ENCODE measurements at places on chromosomes 5 and 9. TPM values are rescaled to one million over a fixed set of nuclear protein-coding genes. Genes with fewer than 3 reads are reported as not detected.

GRCh38 chr9:89505911-89506310, 8.0 kb upstream of the SEMA4D start:
- peaks cover 5% of the 10 kb centered on the region for H3K27me3 ChIP-seq
- peaks cover 6% of the 10 kb centered on the region for H3K4me1 ChIP-seq
- H3K27ac ChIP-seq, result no peak overlapping the region
- no peak overlapping the region for H3K4me3 ChIP-seq
- DNase-seq, result no peak

CDH18 gene
- 17.8 TPM for total RNA-seq

DMRT2 gene
- total RNA-seq, result 18.8 TPM

DNA sequence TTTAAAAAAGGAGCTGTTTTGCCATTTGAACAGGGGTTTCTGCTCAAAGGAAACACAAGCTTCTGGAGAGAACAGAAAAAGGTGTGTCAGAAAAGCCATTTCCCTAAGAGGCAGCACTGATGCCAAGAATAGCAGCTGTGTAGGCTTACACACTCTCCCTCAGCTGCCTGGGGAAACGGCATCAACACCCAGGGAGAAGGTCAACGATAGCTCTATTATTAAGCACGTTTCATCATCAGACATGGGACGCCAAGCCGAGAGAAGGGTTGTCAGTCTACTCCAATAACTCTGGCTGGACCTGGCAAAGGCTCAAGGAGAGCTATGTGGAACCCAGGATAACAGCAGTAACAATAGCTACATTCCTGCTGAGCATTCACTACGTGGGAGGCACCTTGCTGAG, 314.2 kb downstream of the CDK5RAP2 start:
- H3K36me3 ChIP-seq, result no peaks in the 10 kb centered on the region
- no peak overlapping the region for H3K27ac ChIP-seq
- no peak for DNase-seq

DNA sequence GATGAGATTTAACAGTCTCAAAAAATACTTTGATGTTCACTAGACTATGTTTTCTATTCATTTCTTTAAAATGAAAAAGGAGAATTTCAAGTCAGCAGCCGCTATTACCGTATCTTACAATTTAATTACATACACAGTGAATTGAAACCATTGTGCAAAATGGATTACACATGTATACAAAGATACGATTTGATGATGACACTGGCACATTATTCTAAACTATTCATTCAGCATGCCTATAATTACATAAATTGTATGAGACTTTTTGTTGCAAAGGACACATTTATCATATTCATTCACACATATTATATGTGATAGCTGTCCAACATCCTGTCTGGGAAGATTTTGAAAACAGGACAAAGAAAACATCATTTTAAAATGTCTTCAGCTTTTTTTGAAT, 118.3 kb upstream of the VCAN start:
- H3K36me3 ChIP-seq, result peaks cover 5% of the 10 kb centered on the region
- DNase-seq, result no peak
- no peaks in the 10 kb centered on the region for H3K27me3 ChIP-seq

PCDHB8 gene
- 3.9 TPM for total RNA-seq

GRCh38 chr9:38685535-38685934, 34.4 kb downstream of the FAM240B start:
- H3K4me1 ChIP-seq, result peaks cover 22% of the 10 kb centered on the region
- H3K27ac ChIP-seq, result no peak overlapping the region
- H3K4me3 ChIP-seq, result no peak overlapping the region
- DNase-seq, result no peak
- peaks cover 13% of the 10 kb centered on the region for H3K27me3 ChIP-seq

DNA sequence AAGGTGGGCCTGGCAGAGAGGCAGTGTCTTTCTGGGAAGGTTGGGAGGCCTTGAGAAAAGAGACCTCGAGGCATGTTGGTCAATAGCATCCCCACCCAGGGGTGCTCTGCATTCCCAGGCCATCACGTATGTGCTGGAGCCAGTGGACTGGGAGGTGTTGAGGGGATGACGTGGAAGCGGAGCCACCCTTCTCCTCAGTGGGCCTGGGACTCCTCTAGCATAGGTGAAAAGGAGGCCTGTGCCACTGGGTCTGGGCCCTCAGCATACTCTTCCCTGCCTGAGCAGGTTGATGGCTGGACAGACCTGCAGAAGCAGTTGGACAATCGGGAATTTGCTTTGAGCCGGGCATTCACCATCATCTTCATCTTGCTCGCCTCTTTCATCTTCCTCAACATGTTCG, 25.5 kb downstream of the PITX1 start:
- H3K27me3 ChIP-seq, result peaks cover 15% of the 10 kb centered on the region
- H3K27ac ChIP-seq, result no peak overlapping the region
- H3K4me3 ChIP-seq, result no peak overlapping the region
- DNase-seq, result no peak

- H3K4me3 ChIP-seq, result no peak overlapping the region
- no peak for DNase-seq
- H3K27ac ChIP-seq, result no peak overlapping the region
- no peaks in the 10 kb centered on the region for H3K36me3 ChIP-seq
- H3K4me1 ChIP-seq, result peaks cover 63% of the 10 kb centered on the region
These were observed 2.7 kb downstream of the SYNPO start for GRCh38 chr5:150642991-150643710.

ADAMTSL1 gene
- total RNA-seq, result 6.0 TPM

GRCh38 chr9:2810420-2811075, 33.3 kb downstream of the PUM3 start:
- H3K4me3 ChIP-seq, result no peak overlapping the region
- peaks cover 19% of the 10 kb centered on the region for H3K4me1 ChIP-seq
- H3K27ac ChIP-seq, result peak overlapping the region; percentile 33
- H3K27me3 ChIP-seq, result no peaks in the 10 kb centered on the region

DNA sequence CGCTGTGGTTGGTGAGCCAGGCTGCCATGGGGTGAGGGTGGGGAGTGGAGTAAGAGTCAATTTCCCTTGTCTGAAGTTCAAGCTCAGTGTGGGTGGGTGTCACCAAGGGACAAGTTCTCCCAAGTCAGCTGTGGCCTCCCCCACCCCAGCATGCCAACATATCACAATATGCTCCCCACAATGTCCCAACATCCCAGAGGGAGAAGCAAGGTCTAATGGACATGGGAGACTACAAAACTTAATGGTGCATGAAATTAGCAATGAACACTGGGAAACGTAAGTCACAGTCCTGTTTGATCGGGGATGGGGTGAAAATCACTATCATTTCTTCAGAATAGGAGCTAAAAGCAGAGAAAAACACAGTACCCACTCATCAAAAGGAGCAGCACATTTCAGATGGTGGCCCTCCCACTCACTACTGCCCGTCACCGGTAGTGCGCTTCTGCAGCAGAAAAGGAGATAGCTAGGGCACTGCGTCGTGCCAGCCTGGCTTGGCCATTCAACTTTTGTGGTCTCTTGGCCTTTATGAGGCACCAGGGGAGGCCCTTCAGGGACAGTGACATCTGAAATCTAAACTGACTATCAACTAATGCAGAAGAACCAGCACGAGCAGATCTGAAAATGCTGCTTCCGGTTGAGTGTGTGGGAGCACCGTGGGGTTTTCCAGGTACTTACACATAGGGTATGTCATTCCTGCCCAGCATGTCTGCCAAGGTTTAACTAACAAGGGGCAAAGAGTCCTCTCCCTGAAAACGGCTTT, 20.5 kb upstream of the NDFIP1 start:
- peak overlapping the region; percentile 94 for H3K27ac ChIP-seq
- no peaks in the 10 kb centered on the region for H3K36me3 ChIP-seq
- H3K4me3 ChIP-seq, result no peak overlapping the region
- no peaks in the 10 kb centered on the region for H3K27me3 ChIP-seq

GRCh38 chr9:129704807-129705206, 39.4 kb downstream of the PRRX2 start:
- H3K4me1 ChIP-seq, result peaks cover 38% of the 10 kb centered on the region
- no peak overlapping the region for H3K27ac ChIP-seq
- H3K4me3 ChIP-seq, result no peak overlapping the region
- no peaks in the 10 kb centered on the region for H3K36me3 ChIP-seq

DNA sequence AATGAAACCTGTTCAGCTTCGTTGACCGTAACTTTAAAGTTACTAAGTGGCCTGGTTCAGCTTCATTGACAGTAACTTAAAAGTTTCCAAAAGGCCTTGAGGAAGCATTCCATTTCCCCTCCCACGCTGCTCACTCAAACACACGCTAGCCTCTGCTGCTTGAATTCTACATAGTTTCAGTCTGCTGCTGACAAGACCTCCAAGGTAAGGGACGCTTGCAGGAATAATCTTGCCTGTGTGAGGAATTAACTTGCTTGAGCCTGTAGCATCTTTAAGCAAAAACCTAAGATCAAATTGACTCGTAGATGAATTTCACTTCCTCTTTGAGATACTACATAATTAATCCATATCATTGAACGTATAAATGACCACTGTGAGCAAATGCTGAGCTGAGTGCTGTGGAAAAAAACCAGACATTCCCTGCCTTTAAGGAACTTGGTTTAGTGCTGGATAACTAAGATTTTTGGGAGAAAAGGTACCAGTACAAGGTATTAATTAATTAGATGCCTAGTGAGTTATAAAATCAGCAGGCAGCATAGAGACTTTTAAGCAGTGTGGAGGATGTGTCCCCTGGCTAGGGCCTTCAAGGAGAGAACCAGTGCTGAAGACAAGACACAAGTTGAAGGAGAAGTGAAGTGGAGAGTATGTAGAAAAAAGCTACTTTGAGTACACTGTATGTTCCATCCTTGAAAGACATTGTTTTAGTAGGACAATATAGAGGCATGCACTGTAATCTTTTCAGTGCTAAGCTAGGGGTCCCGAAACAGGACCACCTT, 39.2 kb downstream of the GRAMD2B start:
- no peak overlapping the region for H3K4me3 ChIP-seq
- no peak for DNase-seq
- H3K36me3 ChIP-seq, result peaks cover 13% of the 10 kb centered on the region
- H3K27me3 ChIP-seq, result no peaks in the 10 kb centered on the region
- peak overlapping the region; percentile 1 for H3K27ac ChIP-seq

- no peak overlapping the region for H3K27ac ChIP-seq
- H3K36me3 ChIP-seq, result no peaks in the 10 kb centered on the region
- no peaks in the 10 kb centered on the region for H3K4me1 ChIP-seq
- H3K27me3 ChIP-seq, result no peaks in the 10 kb centered on the region
These were observed 219.5 kb upstream of the IZUMO3 start for GRCh38 chr9:24765025-24765756.

GRCh38 chr5:142860270-142860669, 90.1 kb downstream of the ARHGAP26 start:
- H3K36me3 ChIP-seq, result no peaks in the 10 kb centered on the region
- H3K4me3 ChIP-seq, result no peak overlapping the region
- no peak for DNase-seq
- peaks cover 47% of the 10 kb centered on the region for H3K4me1 ChIP-seq
- H3K27me3 ChIP-seq, result no peaks in the 10 kb centered on the region
- H3K27ac ChIP-seq, result no peak overlapping the region

DNA sequence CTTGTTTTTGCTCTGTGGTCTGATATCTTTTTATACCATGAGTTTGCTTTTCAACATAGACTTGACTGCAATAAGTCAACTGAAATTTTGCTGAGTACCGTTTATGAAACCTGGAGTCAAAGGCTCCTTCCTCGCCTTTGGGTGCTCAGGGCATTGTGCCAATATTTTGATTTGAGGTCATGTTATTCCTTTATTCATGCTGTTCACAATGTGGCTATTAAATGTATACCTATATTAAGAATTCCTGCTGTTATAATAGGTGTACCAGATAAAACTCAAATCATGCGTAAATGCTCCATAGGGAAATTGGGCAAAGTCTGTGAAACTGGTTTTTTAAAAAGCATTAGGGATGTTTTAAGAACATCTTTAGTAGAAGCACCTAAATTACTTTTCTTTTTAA, 334.0 kb upstream of the NUDT12 start:
- no peak for DNase-seq
- no peaks in the 10 kb centered on the region for H3K36me3 ChIP-seq
- no peak overlapping the region for H3K4me3 ChIP-seq

- no peak overlapping the region for H3K4me3 ChIP-seq
- peaks cover 52% of the 10 kb centered on the region for H3K27me3 ChIP-seq
- peaks cover 4% of the 10 kb centered on the region for H3K36me3 ChIP-seq
- no peak overlapping the region for H3K27ac ChIP-seq
- H3K4me1 ChIP-seq, result peaks cover 4% of the 10 kb centered on the region
These were observed 716 bp downstream of the PROB1 start for GRCh38 chr5:139394123-139394653.

ROPN1L gene
- 2.0 TPM for total RNA-seq

EFNA5 gene
- total RNA-seq, result 65.0 TPM

DNA sequence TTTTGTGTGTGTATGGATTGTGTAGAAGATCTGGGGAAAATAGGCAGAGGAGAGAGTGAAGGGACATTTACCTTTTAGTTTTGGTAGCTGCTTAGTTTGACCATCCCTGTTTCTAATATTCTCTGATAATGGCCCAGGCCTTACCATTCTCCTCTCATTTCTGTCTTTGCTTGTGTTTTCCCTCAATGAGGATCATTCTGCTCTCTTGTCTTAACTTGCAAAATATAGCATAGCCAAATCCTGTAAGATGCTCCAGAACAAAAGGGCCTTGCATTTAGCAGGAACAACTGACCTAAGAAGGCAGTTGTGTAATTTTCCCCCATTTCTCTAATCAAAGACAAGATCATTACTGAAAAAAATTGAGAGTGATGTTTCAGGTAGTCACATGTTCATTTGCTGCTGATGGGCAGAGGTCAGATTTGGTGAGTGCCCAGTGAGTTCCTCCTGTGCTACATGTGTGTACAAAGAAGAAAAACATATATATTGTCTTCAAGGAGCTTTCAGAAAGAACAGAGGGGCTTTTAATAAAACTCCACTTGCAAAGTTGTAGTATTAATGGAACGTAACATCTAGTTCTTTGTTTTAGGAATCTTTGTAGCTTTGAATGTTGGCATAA, 139.5 kb downstream of the KDM4C start:
- H3K4me3 ChIP-seq, result peak overlapping the region; percentile 16
- no peaks in the 10 kb centered on the region for H3K36me3 ChIP-seq
- H3K27ac ChIP-seq, result peak overlapping the region; percentile 52
- no peaks in the 10 kb centered on the region for H3K27me3 ChIP-seq
- DNase-seq, result no peak
- H3K4me1 ChIP-seq, result peaks cover 18% of the 10 kb centered on the region

GRCh38 chr9:107214381-107214780, 68.7 kb upstream of the RAD23B start:
- no peaks in the 10 kb centered on the region for H3K36me3 ChIP-seq
- DNase-seq, result no peak
- H3K4me3 ChIP-seq, result no peak overlapping the region
- H3K27me3 ChIP-seq, result no peaks in the 10 kb centered on the region
- H3K4me1 ChIP-seq, result peaks cover 11% of the 10 kb centered on the region
- H3K27ac ChIP-seq, result no peak overlapping the region

- DNase-seq, result no peak
- H3K4me1 ChIP-seq, result peaks cover 20% of the 10 kb centered on the region
These were observed 103.0 kb downstream of the PCSK1 start for GRCh38 chr5:96329886-96330529.

FGF10 gene
- total RNA-seq, result 1.5 TPM

GRCh38 chr5:123351240-123351639, 72.0 kb downstream of the CEP120 start:
- H3K27ac ChIP-seq, result no peak overlapping the region
- peaks cover 15% of the 10 kb centered on the region for H3K36me3 ChIP-seq
- DNase-seq, result no peak
- H3K27me3 ChIP-seq, result no peaks in the 10 kb centered on the region
